ENCODE measurements at places on chromosomes 3 and 15.

GRCh38 chr3:185818267-185818875 lies 6.5 kb downstream of the IGF2BP2 start:
- H3K27me3 ChIP-seq: peaks cover 53% of the 10 kb centered on the region
- no peaks in the 10 kb centered on the region for H3K36me3 ChIP-seq

- no peaks in the 10 kb centered on the region for H3K36me3 ChIP-seq
- H3K4me1 ChIP-seq: peaks cover 39% of the 10 kb centered on the region
- no peak overlapping the region for H3K4me3 ChIP-seq
- peaks cover 43% of the 10 kb centered on the region for H3K27me3 ChIP-seq
Measured at GRCh38 chr15:89822026-89822425, 7.4 kb upstream of the ANPEP start.

- peak within 1 kb of the TSS; percentile 81 for H3K4me3 ChIP-seq
- H3K36me3 ChIP-seq: no peaks in the 10 kb centered on the region
- peaks cover 81% of the 10 kb centered on the region for H3K27me3 ChIP-seq
- H3K27ac ChIP-seq: no peak within 1 kb of the TSS
Measured at GRCh38 chr3:113211330-113212149, at the start of gene BOC. BOC (plus strand) TSS chr3:113211557; CDS start chr3:113249803, 38,246 bp downstream.

DNA sequence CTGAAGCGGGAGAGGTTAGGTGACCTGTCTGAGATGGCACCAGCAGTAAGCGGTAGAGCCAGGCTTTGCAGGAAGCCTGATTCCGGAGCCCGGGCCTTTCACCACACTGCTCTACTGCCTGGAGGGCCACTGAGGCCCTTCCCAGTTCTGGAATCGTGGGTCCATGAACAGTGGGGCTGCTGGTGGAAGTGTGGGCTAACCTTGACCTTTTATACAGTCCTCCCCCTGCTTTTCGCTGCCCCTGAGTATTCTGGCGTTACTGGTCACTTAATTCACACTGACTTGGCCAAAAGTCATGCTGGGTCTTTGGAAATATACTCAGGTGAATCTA lies 2.6 kb upstream of the ABTB1 start:
- H3K4me1 ChIP-seq: peaks cover 37% of the 10 kb centered on the region
- no peaks in the 10 kb centered on the region for H3K27me3 ChIP-seq
- no peak for ATAC-seq
- peaks cover 6% of the 10 kb centered on the region for H3K36me3 ChIP-seq

DNA sequence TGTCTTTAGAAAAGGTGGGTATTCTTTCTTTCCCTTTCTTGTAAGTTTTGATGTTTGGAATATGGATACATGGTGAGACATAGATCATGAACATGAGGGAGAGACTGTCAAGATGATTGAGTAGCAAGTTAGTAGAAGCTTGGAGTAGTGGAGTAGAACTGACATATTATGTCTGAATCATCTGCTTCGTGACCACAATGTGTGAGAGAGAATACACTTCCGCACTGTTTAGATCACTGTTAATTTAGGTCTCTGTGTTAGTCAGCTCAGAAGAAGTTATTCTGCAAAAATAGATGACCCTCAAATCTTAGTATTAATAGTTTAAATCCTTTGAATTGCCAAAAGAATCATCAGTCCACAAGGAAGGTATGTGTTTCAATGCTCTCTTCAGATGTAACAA lies 151.0 kb downstream of the OXSM start:
- H3K4me3 ChIP-seq: no peak overlapping the region
- no peaks in the 10 kb centered on the region for H3K36me3 ChIP-seq
- peaks cover 6% of the 10 kb centered on the region for H3K27me3 ChIP-seq

- H3K27me3 ChIP-seq: no peaks in the 10 kb centered on the region
- H3K4me3 ChIP-seq: no peak overlapping the region
- H3K4me1 ChIP-seq: no peaks in the 10 kb centered on the region
- no peak overlapping the region for H3K27ac ChIP-seq
- no peak for ATAC-seq
Measured at GRCh38 chr3:29317659-29318173, 36.8 kb downstream of the RBMS3 start.

- H3K27me3 ChIP-seq: peaks cover 59% of the 10 kb centered on the region
- no peaks in the 10 kb centered on the region for H3K36me3 ChIP-seq
- ATAC-seq: peak; percentile 32
- H3K27ac ChIP-seq: no peak overlapping the region
- H3K4me3 ChIP-seq: no peak overlapping the region
Measured at GRCh38 chr3:10502185-10502880, 3.1 kb downstream of the ATP2B2 start.

DNA sequence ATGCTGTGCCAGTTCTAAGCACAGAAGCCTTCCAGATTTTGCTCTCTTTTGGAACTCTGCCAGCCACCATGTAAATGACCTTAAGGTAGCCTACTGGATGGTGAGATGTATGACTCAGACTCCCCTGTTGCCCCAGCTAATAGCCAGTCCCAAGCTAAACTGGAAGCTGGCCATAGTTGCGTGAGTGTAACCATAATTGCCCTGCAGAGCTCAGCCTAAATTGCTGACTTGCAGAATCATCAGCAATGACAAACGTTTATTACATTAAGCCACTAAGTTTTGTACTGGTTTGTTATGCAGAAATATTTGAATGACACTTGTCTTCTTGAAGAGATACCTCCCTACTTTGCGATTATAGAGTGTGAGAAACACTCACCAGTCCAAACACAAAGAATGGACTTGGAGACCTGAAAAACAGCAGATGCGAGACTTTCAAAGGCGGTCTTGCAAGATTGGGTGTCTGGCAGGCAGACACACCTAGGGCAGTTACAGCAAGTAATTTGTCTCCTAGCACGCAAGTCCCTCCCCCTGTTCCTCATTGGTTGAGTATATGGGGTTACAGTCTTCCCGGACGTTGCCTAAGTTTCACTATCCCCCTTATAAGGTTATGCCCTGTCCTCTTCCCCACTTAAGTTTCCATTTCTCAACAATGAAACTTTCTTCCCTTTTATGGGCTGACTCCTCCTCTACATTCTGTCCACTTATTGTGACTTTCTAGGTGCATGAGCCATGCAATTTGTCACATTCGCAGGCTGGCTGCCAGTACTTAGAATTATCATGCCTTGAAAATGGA lies 83.6 kb upstream of the XCR1 start:
- ATAC-seq: no peak
- H3K4me1 ChIP-seq: peaks cover 30% of the 10 kb centered on the region
- H3K36me3 ChIP-seq: no peaks in the 10 kb centered on the region
- no peak overlapping the region for H3K27ac ChIP-seq

DNA sequence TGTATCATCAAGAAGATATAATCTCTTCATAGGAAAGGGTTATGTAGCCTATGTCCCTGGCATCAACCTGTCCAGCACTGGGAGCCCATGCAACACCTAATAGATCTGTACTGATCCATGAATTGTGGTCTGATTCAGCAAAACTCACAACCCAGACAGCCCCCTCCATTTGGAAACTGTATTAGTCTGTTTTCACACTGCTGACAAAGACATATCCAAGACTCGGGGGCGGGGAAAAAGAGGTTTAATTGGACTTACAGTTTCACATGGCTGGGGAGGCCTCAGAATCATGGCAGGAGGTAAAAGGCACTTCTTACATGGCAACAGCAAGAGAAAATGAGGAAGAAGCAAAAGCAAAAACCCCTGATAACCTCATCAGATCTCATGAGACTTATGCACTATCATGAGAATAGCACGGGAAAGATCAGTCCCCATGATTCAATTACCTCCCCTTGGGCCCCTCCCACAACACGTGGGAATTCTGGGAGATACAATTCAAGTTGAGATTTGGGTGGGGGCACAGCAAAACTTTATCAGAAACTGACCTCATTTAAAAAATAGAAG lies 83.3 kb downstream of the TRIM42 start:
- H3K4me1 ChIP-seq: no peaks in the 10 kb centered on the region
- no peaks in the 10 kb centered on the region for H3K27me3 ChIP-seq
- no peak overlapping the region for H3K4me3 ChIP-seq
- H3K27ac ChIP-seq: no peak overlapping the region

DNA sequence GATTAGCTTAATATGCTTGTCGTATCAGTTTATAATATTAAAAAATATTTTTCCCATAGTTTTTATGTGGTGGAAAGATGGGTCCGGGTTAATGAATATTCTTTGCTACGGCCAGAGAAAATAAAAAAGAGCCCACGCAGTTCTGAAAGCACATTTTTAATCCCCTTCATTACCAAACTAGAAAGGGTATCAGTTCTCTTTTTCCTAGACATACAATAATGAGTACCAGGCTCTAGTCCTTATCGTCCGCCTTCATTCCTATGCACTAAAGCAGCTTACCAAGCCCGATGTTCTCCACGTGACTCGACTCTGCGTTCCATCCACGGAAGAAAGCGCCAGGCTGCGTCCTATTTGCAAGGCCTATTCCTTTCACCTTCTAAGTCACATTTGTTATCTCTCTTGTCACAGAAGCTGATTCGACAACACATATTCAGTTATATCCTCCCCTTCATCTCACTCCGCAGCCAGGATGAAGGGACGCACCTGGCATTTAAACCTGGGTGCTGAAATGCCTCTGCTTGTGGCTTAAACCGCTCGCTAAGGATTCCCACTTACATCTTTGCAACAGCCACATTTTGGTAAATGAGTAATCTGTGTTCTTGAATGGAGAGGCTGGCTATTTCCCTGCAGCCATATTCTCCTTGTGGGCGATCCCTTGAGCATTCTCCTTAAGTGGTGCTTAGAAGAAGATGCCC lies 257.0 kb downstream of the CD47 start:
- no peaks in the 10 kb centered on the region for H3K36me3 ChIP-seq
- no peaks in the 10 kb centered on the region for H3K27me3 ChIP-seq
- ATAC-seq: no peak
- H3K27ac ChIP-seq: no peak overlapping the region

- ATAC-seq: no peak
- no peak overlapping the region for H3K27ac ChIP-seq
- no peak overlapping the region for H3K4me3 ChIP-seq
- H3K4me1 ChIP-seq: no peaks in the 10 kb centered on the region
Measured at GRCh38 chr15:90240856-90241255, 6.8 kb downstream of the GDPGP1 start.

- ATAC-seq: no peak
- no peaks in the 10 kb centered on the region for H3K27me3 ChIP-seq
- peak overlapping the region; percentile 39 for H3K27ac ChIP-seq
- H3K36me3 ChIP-seq: no peaks in the 10 kb centered on the region
- H3K4me3 ChIP-seq: no peak overlapping the region
Measured at GRCh38 chr3:188082450-188082849, 71.5 kb upstream of the LPP start.

DNA sequence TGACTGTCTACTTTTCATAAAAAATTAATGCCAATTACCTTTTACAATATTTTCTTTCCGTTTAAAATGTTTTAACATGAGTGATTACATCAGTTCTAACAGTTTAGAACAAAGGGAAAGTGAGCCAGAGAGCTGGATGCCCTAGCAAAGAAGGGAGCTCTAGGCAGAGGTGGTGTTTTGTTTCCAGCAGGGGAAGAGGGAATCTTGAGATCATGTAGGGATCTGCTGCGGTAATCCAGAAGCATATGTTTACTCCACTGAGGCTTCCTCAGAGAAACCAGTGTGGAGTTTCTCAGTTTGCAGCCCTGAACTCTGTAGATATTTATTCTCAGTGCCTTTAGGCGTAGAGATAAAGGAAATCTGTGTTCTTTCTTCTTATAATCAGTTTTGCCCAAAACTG lies 399.3 kb downstream of the NLGN1 start:
- no peak for ATAC-seq
- H3K27ac ChIP-seq: no peak overlapping the region
- H3K4me3 ChIP-seq: no peak overlapping the region
- no peaks in the 10 kb centered on the region for H3K27me3 ChIP-seq

- no peaks in the 10 kb centered on the region for H3K27me3 ChIP-seq
- ATAC-seq: no peak
- peaks cover 72% of the 10 kb centered on the region for H3K36me3 ChIP-seq
- peaks cover 55% of the 10 kb centered on the region for H3K4me1 ChIP-seq
Measured at GRCh38 chr3:127770671-127771355, 51.5 kb downstream of the MGLL start.

- no peaks in the 10 kb centered on the region for H3K27me3 ChIP-seq
- H3K36me3 ChIP-seq: peaks cover 48% of the 10 kb centered on the region
- no peaks in the 10 kb centered on the region for H3K4me1 ChIP-seq
- no peak overlapping the region for H3K4me3 ChIP-seq
- H3K27ac ChIP-seq: no peak overlapping the region
Measured at GRCh38 chr3:183743231-183743630, 45.6 kb downstream of the YEATS2 start.

DNA sequence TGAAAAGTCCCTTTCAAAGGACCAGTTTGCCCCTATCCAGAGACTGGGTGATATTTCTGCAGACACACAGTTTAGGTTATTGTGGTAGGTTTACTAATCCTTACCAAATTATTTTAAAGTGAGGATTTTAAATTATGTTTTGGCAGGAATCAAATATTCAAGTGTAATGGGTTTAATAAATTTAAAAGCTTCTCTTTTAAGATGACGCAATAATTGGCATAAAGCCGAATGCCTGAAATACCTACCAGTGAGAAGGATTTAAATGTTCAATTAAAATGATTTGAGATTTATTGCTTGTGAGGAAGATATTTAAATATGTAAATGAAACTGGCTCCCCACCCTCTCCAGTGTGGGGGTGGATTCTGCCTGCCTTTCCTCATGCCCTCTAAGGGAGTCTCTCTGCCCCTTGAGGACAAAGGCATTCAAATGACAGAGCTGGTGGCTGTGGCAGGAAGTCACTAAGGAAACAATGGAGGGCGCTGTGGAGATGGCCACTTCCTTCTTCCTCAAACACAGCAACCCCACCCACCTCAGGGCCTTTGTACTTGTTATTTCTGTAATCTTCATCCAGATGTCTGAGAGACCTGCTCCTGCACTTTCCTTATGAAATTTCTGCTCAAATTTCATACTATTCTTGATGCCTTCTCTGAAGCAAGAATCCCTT lies 131.7 kb downstream of the TNIK start:
- H3K36me3 ChIP-seq: no peaks in the 10 kb centered on the region
- no peak overlapping the region for H3K27ac ChIP-seq
- H3K4me3 ChIP-seq: no peak overlapping the region
- H3K27me3 ChIP-seq: no peaks in the 10 kb centered on the region
- H3K4me1 ChIP-seq: peaks cover 5% of the 10 kb centered on the region

GRCh38 chr15:72970933-72971760 lies 81.1 kb upstream of the NEO1 start:
- H3K36me3 ChIP-seq: no peaks in the 10 kb centered on the region
- H3K4me3 ChIP-seq: no peak overlapping the region
- H3K4me1 ChIP-seq: no peaks in the 10 kb centered on the region
- peaks cover 50% of the 10 kb centered on the region for H3K27me3 ChIP-seq
- ATAC-seq: no peak
- no peak overlapping the region for H3K27ac ChIP-seq

DNA sequence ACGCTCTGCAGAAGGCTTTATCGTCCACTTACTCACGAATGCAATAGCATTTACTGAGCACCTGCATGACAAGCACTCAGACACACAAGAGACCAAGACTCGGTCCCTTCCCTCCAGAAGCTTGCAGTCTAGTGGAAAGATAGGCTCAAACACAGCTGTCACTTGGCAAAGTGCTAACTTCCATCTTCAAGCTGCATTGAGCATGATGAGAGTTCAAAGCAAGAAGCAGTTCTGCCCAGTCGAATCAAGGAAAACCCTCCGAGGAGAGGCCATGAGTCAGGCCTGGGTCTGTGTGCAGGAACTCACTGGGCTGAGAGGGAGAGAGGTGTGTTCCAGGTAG lies 51.5 kb downstream of the C3orf20 start:
- ATAC-seq: no peak
- no peaks in the 10 kb centered on the region for H3K36me3 ChIP-seq
- no peak overlapping the region for H3K4me3 ChIP-seq
- no peaks in the 10 kb centered on the region for H3K4me1 ChIP-seq
- no peaks in the 10 kb centered on the region for H3K27me3 ChIP-seq
